Activated naive CD8-positive, alpha-beta T cell treated with anti-CD3 and anti-CD28 coated beads for 36 hours (primary cell): ENCODE measurements at places on chromosomes 5 and 9. TPM values are rescaled to one million over a fixed set of nuclear protein-coding genes. Genes with fewer than 3 reads are reported as not detected.

The F2RL1 gene
- 3.6 TPM for total RNA-seq

DNA sequence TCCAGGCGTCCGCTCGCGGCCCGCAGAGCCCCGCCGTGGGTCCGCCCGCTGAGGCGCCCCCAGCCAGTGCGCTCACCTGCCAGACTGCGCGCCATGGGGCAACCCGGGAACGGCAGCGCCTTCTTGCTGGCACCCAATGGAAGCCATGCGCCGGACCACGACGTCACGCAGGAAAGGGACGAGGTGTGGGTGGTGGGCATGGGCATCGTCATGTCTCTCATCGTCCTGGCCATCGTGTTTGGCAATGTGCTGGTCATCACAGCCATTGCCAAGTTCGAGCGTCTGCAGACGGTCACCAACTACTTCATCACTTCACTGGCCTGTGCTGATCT is 294 bp downstream of the ADRB2 start:
- H3K27me3 ChIP-seq, result peaks cover 38% of the 10 kb centered on the region
- DNase-seq, result no peak
- peaks cover 33% of the 10 kb centered on the region for H3K4me1 ChIP-seq
- H3K4me3 ChIP-seq, result peak overlapping the region; percentile 81

GRCh38 chr9:20568400-20568799 is 53.9 kb downstream of the MLLT3 start:
- DNase-seq, result no peak
- peaks cover 9% of the 10 kb centered on the region for H3K36me3 ChIP-seq
- H3K4me1 ChIP-seq, result peaks cover 57% of the 10 kb centered on the region
- no peak overlapping the region for H3K4me3 ChIP-seq
- H3K27me3 ChIP-seq, result no peaks in the 10 kb centered on the region
- H3K27ac ChIP-seq, result no peak overlapping the region

- no peak overlapping the region for H3K4me3 ChIP-seq
- H3K27ac ChIP-seq, result no peak overlapping the region
- peaks cover 44% of the 10 kb centered on the region for H3K36me3 ChIP-seq
- peaks cover 4% of the 10 kb centered on the region for H3K4me1 ChIP-seq
- no peaks in the 10 kb centered on the region for H3K27me3 ChIP-seq
Observed at GRCh38 chr9:86027767-86028166, 71.6 kb downstream of the GOLM1 start.

GRCh38 chr9:122392714-122393113 is 21.9 kb downstream of the PTGS1 start:
- no peak for DNase-seq
- no peak overlapping the region for H3K27ac ChIP-seq
- peaks cover 5% of the 10 kb centered on the region for H3K4me1 ChIP-seq
- H3K27me3 ChIP-seq, result peaks cover 16% of the 10 kb centered on the region

The CDKN2B-AS1 gene
- total RNA-seq, result 0.10 TPM
